ENCODE measurements at places on chromosomes 13 and 19.

GRCh38 chr19:6589711-6590257, 1.2 kb downstream of the CD70 start:
- DNase-seq, result no peak

DNA sequence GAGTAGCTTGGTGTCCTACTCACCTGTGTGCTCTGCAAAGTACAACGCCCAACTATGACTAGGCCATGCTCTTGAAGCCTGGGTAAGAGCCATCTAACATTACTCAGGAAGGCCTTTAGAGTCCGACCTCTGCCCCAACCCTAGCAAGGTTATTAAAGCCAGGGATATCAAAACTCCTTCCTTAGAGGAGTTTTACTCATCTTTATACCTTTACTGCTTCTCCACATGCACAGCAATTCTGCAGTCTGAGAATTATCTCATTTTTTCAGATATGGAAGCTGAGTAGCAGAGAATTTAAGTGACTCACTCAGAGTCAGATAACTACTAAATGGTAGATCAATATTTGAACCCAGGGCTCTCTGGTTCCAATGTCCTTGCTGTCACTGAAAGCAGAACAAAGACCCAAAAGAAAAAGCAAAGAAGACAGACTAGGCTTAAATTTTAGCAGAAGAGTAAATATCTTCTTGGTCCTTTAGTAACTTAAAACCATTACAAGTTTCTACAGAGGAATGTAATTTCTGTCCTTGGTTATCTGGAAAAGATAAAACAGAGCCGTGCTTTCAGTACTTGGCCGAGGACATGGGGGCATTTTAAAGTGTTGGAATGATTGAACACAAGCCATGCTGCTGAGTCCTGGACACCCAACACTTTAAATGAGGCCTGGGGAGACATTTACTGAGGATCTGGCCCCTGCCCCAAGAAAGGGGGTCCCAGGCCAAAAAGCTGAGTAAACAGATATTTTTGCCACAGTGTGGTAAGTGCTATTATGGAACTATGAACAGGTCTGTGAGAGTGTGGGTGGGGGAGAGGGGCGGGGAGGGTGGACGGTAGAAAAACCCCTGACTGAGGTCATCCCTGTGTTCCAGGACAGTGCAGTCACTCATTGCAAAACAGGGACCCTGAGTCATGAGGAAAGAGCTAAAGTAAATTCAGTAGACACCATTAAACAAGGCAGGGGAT, 18.4 kb upstream of the KPNA3 start:
- DNase-seq, result no peak

DNA sequence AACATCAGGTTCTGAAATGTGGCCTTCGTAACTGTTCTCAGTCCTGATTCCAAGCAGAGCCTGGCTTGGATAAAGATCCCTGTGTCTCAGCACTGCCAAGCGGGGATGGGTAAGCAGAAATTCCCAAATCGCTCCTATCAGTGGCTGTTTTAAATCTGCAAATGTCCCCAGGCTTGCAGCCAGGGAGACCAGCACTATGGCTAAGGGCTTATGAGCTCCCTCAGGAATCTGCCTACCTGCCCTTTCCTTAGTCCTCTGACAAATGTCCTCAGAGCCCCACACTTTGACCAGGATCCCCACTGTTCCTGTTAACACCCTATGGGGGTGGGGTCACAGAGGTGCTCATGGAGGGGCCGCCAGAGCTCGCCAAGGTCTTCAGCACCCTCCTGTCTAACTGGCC, 1062.8 kb downstream of the UQCRFS1 start:
- DNase-seq, result no peak

DNA sequence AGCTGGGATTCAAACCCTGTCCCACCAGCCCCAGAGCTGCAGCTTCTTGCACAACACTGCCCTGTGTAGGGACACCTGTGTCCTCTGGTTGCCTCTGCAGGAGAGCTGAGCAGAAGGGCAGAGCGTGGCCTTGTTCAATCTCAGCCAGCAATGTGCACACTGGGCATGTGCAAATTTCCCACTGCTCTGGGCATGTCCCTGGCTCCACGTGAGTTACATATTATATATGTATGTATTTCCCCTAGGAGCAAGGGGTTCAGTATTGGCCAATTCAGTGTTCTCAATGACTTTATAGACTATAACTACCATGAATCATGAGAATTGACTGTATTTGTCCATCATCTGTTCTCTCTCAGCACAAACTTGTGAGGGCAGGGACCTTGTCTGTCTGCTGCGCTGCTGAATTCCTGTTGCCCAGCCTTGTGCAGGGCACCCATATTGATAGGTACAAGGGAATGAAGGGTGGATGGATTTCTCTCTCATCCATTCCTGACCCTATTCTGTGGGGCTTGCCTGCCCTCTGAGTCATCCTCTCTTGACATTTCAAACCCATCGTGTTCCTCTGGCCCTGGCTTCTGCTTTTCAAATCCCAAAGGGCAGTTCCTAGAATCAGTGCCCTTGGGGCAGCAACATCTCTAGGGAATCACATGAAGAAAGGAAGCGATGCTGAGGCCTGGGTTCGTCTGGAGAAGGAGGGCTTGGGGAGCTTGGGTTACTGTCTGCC, 69.7 kb downstream of the ERICH6B start:
- no peak for DNase-seq

GRCh38 chr13:73832128-73832588, 302.0 kb downstream of the KLF12 start:
- no peak for DNase-seq

GRCh38 chr19:14061751-14062557, at the start of gene PALM3:
Gene PALM3, minus strand, starts transcription at chr19:14062076. Its CDS starts 96 bp downstream, at chr19:14061980.
- DNase-seq, result no peak

GRCh38 chr19:367561-367960, 23.0 kb upstream of the MIER2 start:
- no peak for DNase-seq

GRCh38 chr19:35696835-35697234, 7.5 kb upstream of the ZBTB32 start:
- no peak for DNase-seq

GRCh38 chr19:50817941-50818858, 5.4 kb downstream of the KLK1 start:
- no peak for DNase-seq

GRCh38 chr13:44120043-44120442, 240.3 kb downstream of the LACC1 start:
- DNase-seq, result no peak

- no peak for DNase-seq
These were observed 16.5 kb upstream of the RNF17 start for GRCh38 chr13:24747248-24748060.

- DNase-seq, result no peak
These were observed 6.2 kb downstream of the ACOD1 start for GRCh38 chr13:76954538-76954937.

- no peak for DNase-seq
These were observed 7.0 kb downstream of the TMEM221 start for GRCh38 chr19:17441241-17442021.

- no peak for DNase-seq
These were observed 72.9 kb downstream of the ARHGEF7 start for GRCh38 chr13:111187960-111188541.

- DNase-seq, result no peak
These were observed 15.0 kb downstream of the EFNB2 start for GRCh38 chr13:106520251-106521054.

GRCh38 chr13:28743020-28743419, 24.2 kb upstream of the SLC46A3 start:
- no peak for DNase-seq

GRCh38 chr19:10408511-10409283, 5.4 kb upstream of the CDC37 start:
- DNase-seq, result no peak

DNA sequence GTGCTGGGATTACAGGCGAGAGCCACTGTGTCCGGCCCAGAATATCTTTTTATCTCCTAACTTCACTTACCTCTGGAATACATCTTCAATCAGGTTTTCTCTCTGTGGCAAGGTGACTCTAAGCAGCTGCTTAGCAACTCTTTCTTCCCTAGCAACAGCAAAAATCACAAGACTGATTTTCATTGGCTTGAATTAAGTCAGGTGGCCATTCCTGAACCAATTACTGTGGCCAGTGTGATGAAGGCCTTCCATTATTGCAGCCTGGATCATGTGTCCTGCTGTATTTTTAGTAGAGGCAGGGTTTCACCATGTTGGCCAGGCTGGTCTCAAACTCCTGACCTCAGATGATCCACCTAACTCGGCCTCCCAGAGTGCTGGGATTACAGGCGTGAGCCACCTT, 9.0 kb upstream of the LTBP4 start:
- DNase-seq, result no peak

- DNase-seq, result no peak
These were observed 23.9 kb upstream of the METTL21C start for GRCh38 chr13:102718746-102719145.

- DNase-seq, result no peak
These were observed 14.5 kb downstream of the KLK4 start for GRCh38 chr19:50896591-50897190.

DNA sequence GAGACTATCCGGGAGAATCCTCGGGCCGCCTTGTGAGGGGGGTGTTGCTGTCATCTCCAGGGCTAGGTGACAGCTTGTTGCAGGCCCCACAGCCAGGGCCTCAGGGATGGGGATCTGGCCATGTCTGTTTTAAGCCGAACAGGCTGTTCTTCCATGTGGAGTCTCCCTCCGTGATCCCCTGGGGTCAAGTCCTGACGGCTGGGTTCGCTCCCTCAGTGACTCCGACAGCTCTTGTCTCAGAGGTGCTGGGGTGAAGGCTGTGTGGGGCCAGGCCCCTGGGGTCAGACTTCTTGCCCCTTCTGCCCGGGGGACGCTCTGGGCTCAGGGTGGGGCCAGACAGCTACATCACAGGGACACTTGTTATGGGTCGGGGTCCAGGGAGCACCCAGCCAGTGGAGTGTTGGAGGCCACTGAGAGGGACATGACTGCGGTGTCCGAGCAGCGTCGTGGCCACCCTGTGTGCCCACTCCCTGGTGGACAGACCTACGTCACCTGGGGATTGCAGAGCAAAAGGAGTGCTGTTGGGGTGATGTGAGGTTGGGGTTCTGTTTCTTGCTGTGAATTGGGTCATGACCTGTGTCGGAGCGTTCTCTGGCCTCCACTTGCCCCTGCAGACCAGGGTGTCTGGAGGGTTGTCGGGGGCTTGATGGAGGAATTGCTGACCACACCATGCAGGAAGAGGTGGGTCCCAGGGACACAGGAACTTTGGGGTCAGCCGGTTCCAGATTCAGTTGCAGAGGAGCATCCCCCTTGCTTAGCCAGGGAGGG, 21.5 kb downstream of the EPN1 start:
- no peak for DNase-seq

GRCh38 chr19:38635483-38636399, 11.7 kb upstream of the ACTN4 start:
- DNase-seq, result no peak

- DNase-seq, result no peak
These were observed 17.5 kb downstream of the BORA start for GRCh38 chr13:72745260-72745659.

- DNase-seq, result no peak
These were observed 42.7 kb upstream of the AKAP11 start for GRCh38 chr13:42229287-42229686.

- DNase-seq, result no peak
These were observed 29.8 kb downstream of the PPP2R1A start for GRCh38 chr19:52219611-52220010.

GRCh38 chr19:48780631-48781391, 25.5 kb downstream of the FGF21 start:
- DNase-seq, result no peak

GRCh38 chr19:38699027-38699346, 45.3 kb downstream of the CAPN12 start:
- no peak for DNase-seq

DNA sequence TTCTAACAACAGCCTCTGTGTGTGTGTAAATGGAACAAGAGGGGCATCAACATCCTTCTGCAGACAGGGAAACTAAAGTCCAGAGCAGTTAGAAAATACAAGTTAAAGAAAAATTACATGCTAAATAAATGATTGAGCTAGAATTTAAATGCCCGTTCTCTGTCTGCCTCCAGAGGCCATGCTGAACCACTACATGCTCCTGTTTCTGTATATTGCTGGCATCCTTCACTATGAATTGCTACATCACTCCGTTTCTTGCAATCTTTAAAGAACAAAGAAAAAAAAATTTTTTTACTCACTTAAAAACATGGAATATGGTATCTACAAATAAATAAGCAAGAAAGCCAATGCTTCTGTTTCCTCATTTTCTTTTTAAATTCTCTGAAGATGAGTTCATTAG, 47.9 kb downstream of the DCT start:
- no peak for DNase-seq

- peak; percentile 45 for DNase-seq
These were observed 16.8 kb downstream of the FPR2 start for GRCh38 chr19:51777570-51778462.

DNA sequence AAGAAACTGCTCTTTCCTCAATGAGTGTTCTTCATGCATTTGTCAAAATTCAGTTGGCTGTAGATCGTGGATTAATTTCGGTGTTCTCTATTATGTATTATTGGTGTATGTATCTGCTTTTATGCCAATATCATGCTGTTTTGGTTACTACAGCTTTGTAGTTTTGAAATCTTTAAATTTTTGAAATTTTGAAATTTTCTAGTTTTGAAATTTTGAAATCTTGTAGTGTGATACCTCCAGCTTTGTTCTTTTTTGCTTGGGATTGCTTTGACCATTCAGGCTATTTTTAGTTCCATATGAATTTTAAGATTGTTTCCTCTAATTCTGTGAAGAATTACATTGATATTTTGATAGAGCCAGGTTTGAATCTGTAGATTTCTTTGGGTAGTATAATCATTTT, 3.1 kb downstream of the CD33 start:
- DNase-seq, result no peak

DNA sequence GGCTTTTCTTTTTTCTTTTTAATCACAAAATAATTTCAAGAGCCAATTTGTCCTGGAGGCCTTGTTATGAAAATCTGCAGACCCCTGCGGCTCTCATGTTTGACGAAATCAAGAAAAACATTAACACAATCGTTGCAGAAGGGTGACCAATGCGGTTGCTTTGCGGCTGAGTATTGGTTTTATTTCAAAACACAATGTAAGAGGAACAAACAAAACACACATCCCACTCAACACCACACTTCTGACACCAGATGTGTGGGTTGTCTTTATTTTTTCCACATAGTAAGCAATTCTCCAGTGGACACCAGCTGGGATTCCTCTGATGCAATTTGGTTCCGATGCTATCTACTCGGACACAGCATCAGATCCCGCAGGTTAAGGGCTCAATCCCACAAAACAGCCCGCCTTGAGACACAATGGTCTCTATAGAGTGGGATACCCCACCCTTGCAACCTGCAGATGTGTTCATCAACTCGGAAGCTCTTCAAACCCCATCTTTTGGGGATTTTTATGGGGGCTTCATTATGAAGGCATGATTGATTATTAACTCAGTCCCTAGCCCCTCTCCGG, 21.9 kb upstream of the CCDC124 start:
- no peak for DNase-seq

GRCh38 chr13:25652764-25653163, 281.0 kb downstream of the ATP8A2 start:
- no peak for DNase-seq

DNA sequence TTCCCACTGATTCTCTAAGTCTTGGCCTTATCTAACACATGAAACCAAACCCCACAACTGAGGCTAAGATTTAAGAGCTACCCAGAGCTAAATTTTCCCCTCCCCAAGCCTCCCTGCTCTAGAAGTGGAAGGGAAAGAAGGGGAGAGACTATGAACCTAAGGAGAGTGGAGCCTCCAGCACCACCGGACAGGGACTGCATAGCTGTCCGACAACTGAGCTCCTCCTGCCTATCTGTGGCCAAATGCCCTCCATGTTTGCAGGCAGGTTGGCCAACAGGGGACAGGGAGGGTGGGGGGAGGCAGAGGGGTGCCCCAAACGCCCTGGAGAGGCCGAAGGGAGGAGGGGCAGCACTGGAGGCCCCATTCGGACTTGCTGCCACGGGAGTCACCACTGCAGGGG, 6.0 kb upstream of the NAPA start:
- DNase-seq, result no peak

- no peak for DNase-seq
These were observed 82.1 kb downstream of the DLEU7 start for GRCh38 chr13:50761406-50761805.

Data from fibroblast of skin of left biceps (primary cell).